ENCODE measurements at places on chromosomes 6 and 20.

GRCh38 chr20:37518606-37519507 is 2.2 kb upstream of the NNAT start:
- DNase-seq: no peak

DNA sequence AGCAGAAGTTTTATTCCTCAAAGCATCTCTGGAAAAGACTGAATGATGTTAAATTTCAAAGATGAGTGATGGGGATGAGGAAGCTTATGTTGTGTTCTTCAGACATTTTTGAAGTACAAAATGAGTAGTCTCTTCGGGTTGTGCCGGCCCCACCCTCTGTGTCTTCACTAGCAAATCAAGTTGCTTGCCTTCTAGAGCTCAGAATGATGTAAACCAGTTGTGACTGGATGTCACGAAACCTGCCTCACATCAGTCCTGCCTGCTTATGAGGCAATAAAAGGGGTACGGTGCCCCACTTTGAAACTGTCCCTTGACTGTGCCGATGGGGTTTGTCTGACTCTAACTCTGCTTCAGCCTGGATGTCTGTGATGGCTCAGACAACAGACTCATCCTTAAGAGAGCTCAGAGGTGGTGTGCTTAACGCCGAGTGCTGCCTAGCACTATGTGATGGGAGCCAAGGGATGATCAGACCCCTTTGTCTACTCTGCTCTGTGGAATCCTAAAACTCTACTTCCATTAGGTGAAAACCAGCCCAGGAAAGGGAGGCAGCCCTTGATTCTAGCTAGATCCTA is 19.0 kb downstream of the TOMM34 start:
- DNase-seq: no peak

DNA sequence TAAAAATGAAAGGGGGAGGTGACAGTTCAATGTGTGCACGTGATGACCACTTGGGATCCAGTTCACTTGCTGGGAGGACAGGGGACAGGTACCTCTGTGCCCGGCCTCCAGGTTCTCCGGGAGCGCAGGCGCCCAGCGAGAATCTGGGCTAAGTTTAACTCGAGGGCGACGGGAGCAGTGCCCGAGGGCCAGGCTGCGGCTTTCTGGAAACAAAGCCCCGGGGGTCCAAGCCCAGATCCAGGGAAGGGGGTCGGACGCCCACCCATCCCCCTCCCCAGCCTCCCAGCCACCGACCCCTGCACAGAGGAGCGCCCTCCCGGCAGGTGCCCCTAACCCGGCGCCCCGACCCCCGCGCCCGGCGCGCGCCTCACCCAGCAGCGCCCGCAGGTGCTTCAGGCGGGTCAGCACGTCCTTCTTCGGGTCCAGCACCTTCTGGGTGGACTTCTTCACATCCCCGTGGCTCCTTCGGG is 405 bp downstream of the RALGAPA2 start:
- DNase-seq: no peak

DNA sequence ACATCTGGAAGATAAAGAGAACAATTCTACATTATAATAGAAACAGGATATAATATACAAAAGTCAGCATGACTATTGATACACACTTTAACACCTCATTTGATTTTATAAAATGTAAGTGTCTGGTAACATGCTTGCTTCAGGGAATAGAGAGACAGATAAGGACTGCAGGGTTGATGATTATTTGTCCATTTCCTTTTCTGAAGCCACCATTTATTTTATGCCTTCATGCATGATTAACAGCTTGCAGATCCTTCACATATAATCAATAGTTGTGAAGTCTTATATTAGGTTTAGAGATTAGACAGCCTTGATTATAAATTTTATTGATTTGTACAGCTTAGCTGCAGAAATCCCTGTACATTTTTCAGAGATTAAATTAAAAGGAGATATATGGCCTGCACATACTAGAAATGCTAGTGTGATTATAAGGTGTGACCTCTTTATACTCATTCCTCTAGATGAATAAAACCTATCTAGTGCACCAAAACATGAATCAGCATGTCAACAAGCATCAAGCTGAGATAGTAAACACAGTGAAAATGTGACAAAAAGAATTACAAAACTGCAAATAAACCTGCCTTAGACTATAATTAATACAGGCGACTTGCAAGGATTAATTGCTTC is 198.8 kb upstream of the THEMIS start:
- DNase-seq: no peak

DNA sequence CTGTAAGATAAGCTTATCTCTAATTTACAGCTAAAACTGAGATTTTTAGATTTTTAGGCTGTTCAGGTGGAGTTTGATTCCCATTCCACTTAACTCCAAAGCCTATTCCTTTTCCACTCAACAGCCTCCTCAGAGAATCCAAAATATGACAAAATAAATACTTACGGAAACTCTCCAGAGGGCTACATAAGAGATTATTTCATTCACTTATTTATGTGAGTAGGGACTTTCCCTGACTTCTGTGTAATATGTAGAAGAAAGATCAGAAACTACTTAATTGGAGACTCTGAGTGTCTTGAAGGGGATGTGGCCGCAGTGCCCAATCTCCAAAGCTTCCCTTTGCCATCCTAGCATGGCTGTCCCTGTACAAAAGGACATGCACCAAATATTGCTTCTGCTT is 72.1 kb upstream of the ISM1 start:
- no peak for DNase-seq

- DNase-seq: no peak
Measured at GRCh38 chr20:51789434-51789833, 12.9 kb downstream of the SALL4 start.

GRCh38 chr6:50390416-50390815 is 322.9 kb upstream of the TFAP2D start:
- no peak for DNase-seq

DNA sequence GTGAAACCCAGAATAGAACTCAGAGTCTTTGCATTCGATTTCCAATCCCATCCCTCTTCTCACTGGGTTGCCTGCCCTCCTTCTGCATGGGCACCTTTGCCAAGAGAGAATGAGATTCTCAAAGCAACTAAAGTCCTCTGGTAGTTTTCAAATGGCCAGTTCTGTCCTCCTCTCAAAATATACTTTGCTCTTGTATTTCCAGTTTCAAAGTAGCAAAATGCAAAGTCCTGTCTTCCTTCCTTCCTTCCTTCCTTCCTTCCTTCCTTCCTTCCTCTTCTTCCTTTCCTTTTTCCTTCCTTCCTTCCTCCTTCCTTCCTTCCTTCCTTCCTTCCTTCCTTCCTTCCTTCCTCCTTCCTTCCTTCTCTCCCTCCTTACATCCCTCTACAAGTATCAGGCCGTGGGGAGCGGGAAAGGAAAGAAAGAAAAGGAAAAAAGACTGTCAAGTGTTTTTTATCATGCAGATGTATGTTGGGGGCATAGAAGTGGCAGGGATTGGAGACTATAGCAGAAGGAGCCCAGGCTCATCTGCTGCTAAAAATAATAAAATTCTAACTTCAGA is 265.2 kb downstream of the CD83 start:
- DNase-seq: no peak

DNA sequence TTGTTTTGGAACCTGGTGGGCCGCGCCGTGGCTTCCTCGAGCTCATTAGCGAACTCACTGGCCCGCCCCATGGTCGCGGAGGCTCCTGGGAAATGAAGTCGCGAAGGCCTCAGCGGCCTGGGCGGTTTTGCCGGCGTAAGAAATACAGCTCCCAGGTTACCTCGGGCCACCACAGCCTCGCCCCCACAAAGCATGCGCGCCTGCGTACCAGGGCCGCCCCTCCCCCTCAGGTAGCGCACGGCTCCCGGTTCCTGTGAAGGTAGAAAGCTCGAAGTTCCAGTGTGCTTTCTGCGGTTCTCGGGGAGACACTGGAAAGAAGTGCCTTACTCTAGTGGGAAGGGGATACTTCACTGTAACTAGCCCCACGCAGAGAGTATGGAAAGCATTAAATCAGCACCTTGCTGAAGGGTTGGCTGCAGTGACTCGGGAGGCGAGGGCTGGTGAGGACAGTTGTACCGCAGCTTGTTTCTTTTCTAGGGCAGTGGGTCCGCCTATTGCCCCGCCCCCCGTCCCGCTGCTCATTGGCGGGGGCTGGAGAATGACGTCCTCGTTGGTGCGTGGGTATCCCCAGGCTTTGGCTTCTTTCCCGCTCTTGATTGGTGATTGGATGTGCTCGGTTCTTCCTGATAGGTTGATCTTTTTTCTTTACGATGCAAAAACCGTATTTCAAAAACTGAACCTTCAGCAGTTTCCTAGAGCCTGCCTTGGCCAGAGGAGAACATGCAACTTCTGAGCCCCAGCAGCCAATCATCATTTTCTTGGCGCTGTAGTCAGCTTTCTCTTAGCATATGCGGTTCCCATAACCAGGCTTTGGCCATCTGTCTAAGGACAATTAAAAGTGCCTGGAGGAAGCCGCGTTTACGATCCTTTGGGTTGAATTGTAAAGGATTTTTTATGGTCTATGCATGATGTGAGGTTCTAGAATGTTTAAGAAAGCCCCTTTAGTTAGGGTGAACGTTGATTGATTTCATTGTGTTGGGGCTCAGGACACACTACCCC is at the start of gene CDK19:
Gene CDK19, minus strand, starts transcription at position 59 of the 999 bp plus-strand sequence. CDS start 333 bp downstream, outside the sequence.
- DNase-seq: peak; percentile 98

GRCh38 chr6:126524811-126525326 is 185.0 kb downstream of the CENPW start:
- no peak for DNase-seq

- no peak for DNase-seq
Measured at GRCh38 chr6:131362696-131363095, 210.3 kb upstream of the ARG1 start.

DNA sequence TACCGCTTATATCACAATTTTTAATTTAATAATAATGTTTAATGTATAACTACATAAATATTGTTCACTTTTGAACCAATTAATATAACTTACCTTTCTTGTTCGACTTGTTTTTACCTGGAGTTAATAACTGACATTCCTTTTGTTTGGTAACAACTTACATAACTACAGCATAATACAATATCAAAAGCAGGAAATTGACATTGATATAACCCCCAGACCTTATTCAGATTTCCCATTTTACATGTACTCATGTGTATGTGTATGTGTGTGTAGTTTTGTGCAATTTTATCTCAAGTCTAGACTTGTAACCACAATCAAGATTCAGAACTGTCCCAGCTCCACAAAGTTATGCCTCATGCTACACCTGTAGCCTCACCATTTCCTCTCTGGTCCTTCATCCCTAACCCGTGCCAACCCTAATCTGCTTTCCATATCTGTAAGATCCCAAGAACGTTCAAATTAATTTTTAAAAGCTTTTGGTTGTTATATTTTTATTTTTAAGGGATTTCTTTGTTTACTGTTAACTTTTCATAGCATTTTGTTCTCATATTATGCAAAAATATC is 190.6 kb downstream of the MANEA start:
- no peak for DNase-seq

GRCh38 chr6:23244300-23244699 is 674.9 kb downstream of the HDGFL1 start:
- peak; percentile 43 for DNase-seq

- DNase-seq: no peak
Measured at GRCh38 chr6:103183831-103184411, 1675.8 kb downstream of the HACE1 start.

- DNase-seq: no peak
Measured at GRCh38 chr6:144319211-144319610, 34.1 kb downstream of the UTRN start.

DNA sequence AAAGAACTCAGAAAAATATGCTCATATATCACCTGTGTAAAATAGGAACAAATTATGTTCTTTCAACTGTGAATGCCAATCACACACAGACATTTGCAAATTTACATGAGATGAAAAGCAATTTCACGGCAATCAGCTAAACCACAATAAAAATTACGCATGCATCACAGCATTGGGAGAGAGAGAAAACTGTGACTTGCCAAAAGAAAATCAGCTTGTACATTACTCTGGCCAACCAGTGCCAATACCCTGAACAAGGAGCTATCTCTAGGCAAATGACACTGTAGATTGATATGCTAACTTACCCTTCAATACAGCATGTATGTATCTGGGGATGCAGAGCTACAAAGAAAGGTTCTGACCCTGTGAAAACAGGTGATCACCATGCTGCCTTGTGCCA is 515.6 kb downstream of the EYS start:
- no peak for DNase-seq

GRCh38 chr20:59780494-59781185 is 152.8 kb downstream of the SYCP2 start:
- DNase-seq: no peak

GRCh38 chr20:13661070-13661685 is 22.4 kb upstream of the TASP1 start:
- DNase-seq: peak; percentile 6

GRCh38 chr6:63644668-63645326 is 9.2 kb downstream of the PHF3 start:
- DNase-seq: no peak

- DNase-seq: no peak
Measured at GRCh38 chr6:85455471-85456026, 5.7 kb downstream of the NT5E start.

DNA sequence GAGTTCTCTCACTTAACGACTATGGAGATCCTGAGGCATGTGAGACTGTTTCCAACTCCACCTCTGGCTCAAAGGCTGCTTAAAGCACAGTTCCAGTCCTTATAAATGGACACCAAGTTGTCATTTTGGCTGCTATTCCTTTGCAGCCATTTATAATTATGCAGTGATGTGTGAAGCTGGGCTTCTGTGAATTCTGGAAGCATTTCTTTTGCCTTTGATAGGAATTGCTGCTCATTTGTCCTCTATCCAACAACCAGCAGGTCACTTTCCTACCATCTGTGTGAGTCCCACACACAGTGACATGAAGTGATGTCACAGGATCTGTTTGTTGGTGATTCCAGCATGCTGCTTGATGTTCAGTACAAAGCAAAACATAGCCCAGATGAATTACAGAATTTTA is 28.5 kb upstream of the EFHC1 start:
- no peak for DNase-seq
